ENCODE measurements at places on chromosomes 1 and 21. TPM values are rescaled to one million over a fixed set of nuclear protein-coding genes. Genes with fewer than 3 reads are reported as not detected.

DNA sequence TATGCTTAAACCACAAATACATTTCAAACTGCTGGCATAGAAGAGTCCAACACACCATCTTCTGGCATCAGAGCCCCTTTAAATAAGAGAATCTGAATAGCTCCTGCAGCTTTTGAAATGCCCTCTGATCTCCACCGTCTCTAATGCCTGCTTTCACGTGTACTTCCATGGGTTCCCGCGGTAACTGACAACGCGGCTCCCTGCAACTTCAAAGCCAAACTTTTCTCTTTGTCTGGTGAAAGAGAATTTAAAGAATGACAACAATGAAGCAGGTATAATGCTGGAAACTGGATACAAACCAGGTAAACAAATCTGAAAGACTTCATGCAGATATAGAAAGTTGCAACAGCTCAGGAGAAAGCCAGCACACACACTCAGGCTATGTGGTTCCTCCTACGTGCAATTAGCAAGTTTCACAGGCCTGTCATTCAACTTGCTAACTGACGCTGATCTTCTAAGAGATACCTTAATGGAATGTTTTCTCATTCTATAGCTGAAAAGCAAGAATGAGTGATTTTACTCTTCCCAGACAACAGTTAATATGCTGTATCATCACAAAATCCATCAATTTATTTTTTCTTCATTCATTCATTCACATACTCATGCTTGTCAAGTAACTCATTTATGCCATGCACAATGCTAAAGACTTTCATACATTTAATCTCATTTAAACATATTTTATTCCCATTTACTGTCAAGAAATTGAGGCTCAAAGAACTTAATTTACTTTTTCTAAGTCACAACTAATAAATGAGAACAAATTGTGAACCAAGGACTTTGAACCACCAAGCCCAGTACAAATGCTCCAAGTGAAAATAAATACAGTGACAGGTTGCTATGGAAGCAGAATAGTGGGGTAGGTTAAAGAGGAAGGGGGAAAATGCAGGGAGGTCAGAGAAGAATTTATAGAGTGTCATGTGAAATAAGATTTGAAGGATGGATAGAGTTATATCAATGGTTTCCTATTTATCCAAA, 202.7 kb upstream of the SNX7 start:
- H3K36me3 ChIP-seq = no peaks in the 10 kb centered on the region
- no peak for DNase-seq
- no peaks in the 10 kb centered on the region for H3K27me3 ChIP-seq
- no peak overlapping the region for H3K4me3 ChIP-seq
- no peak overlapping the region for H3K27ac ChIP-seq

Gene SPRR1B
- not detected for total RNA-seq

Gene SAMSN1
- 41.1 TPM for total RNA-seq

Gene GDAP2
- 19.9 TPM for total RNA-seq

DNA sequence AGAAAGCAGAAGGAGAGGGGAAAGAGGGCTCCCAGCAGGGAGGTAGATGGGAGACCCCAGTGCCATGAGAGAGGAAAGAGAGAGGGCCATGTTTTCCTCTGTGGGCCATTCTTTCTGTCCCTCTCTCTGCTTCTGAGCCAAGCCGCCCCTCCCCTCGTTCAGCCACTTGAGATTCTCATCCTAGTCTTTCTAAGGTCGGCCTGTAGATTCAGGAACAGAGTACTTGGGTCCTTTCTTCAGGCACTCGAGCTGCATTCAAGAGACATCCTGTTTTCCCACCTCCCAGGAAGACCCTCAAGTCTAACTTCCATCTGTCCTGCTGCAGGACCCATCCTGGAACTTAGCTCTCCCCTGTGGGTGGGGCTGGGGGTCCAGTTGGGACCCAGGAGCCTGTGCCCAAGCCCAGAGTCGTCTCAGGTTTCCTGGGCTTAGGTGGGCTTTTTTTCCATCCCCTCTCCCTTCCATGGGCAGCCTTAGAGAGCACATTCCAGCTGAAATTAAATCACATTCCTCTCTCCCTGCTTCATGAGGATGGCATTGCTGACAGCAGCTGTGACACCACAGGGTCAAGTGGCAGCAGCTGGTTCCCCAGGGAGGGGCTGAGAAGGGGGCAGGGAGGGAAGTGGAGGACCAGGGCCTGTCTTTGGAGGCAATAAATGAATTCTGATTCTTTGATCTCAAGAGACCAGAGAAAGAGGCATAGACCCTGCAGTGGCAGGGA, 13.0 kb downstream of the NES start:
- H3K27ac ChIP-seq = no peak overlapping the region
- no peaks in the 10 kb centered on the region for H3K27me3 ChIP-seq
- no peak overlapping the region for H3K4me3 ChIP-seq
- no peaks in the 10 kb centered on the region for H3K36me3 ChIP-seq

- H3K4me3 ChIP-seq = peak overlapping the region; percentile 100
- peaks cover 35% of the 10 kb centered on the region for H3K4me1 ChIP-seq
- peaks cover 57% of the 10 kb centered on the region for H3K36me3 ChIP-seq
- peak; percentile 58 for DNase-seq
- H3K27me3 ChIP-seq = no peaks in the 10 kb centered on the region
These were observed 701 bp upstream of the MUTYH start for GRCh38 chr1:45340816-45341466.

- H3K36me3 ChIP-seq = peaks cover 8% of the 10 kb centered on the region
- H3K27ac ChIP-seq = peak overlapping the region; percentile 64
- peak overlapping the region; percentile 80 for H3K4me3 ChIP-seq
- peak; percentile 67 for DNase-seq
These were observed 52.4 kb upstream of the H6PD start for GRCh38 chr1:9181990-9182783.

DNA sequence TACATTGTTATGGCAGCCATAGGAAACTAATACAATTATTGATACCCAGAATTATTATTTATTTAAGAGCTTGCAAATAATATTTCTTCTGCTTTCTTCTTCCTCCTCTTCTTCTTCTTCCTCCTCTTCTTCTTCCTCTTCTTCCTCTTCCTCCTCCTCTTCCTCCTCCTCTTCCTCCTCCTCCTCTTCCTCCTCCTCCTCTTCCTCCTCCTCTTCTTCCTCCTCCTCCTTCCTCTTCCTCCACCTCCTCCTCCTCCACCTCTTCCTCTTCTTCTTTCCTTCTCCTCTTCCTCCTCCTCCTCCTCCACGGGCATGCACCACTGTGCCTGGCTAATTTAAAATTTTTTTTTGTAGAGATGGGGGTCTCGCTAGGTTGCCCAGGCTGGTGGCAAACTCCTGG, 95.6 kb upstream of the BCAR3 start:
- DNase-seq = no peak
- no peaks in the 10 kb centered on the region for H3K4me1 ChIP-seq
- H3K27ac ChIP-seq = no peak overlapping the region
- no peaks in the 10 kb centered on the region for H3K36me3 ChIP-seq
- H3K4me3 ChIP-seq = no peak overlapping the region

Gene LCE1A
- not detected for total RNA-seq

GRCh38 chr1:21579791-21580190, 70.6 kb downstream of the ALPL start:
- H3K27me3 ChIP-seq = peaks cover 2% of the 10 kb centered on the region

GRCh38 chr1:31234123-31234708, 5.5 kb downstream of the NKAIN1 start:
- no peak overlapping the region for H3K4me3 ChIP-seq
- DNase-seq = no peak
- H3K4me1 ChIP-seq = peaks cover 6% of the 10 kb centered on the region
- peaks cover 25% of the 10 kb centered on the region for H3K27me3 ChIP-seq

Gene HJV
- not detected for total RNA-seq

Gene LMX1A
- total RNA-seq = not detected

DNA sequence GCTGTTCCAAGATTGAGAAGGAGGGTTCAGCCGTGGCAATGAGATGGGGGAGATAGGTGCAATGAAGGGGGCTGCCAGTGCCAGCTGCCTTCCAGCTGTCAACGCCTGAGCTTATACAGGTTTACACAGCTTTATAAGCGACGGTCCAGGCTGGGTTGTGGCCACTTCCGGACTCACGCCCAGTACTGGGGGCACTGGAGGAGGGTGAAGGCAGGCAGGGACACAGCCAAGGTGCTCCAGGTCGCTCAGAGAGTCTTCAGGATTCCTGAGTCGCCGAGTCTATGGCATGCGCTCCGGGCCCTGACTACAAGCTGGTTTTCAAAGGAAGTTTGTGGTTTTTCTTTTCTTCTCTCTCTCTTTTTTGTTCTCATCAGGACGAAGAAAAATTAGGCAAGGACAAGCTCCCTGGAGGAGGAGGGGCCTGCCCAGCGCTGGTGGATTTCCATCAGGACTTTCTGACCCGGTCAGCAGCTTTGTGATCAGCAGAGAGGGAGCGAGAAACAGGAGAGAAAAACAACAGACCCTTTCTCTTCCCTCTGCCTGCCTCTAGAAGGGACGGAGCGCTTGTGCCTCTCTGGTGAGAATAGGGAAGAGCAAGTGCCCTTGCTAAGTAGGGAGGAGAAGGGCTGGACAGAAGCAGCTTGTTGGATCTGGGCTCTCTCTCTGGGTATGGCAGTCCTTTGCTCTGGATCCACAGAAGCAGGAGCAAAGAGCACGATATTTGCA, at the start of gene MINDY1:
Gene MINDY1 (minus strand): TSS at position 576 of the 726 bp plus-strand sequence. CDS start 4,285 bp downstream, outside the sequence.
- no peaks in the 10 kb centered on the region for H3K27me3 ChIP-seq
- H3K4me1 ChIP-seq = peaks cover 66% of the 10 kb centered on the region
- peak; percentile 65 for DNase-seq
- H3K27ac ChIP-seq = peak within 1 kb of the TSS; percentile 99

Gene PLD5
- total RNA-seq = not detected

Gene GUCA2B
- not detected for total RNA-seq

DNA sequence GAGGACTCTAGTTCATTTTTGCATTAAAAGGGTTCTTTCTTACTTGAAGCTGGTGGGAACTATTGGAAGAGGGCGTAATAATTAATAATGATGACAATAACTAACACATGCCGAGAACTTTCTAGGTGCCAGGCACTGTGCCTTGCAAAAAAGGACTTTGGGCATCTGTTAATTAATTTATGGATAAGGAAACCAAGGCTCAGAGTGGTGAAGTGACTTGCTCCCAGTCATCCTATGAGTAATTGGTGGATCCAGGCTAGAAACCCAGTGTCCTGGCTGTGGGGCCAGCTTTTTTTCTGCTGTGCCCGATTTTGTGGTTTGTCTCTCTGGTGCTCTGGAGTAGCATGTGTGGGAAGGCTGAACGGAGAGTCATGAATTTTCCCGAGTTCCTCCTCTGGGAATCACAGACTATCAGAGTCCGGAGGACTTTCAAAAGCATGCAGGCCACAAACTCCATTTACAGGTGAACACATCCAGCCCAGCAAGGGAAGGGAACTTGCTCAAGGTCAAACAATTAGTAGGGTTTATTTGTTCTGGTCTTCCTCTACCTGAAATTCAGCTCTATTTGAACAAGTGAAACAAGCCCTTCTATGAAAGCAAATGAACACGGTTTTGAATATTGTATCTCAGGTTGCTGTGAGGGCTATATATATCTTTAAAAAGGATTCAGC, 23.4 kb downstream of the ROR1 start:
- no peak overlapping the region for H3K27ac ChIP-seq
- H3K4me3 ChIP-seq = no peak overlapping the region
- H3K27me3 ChIP-seq = no peaks in the 10 kb centered on the region

- no peak for DNase-seq
- no peaks in the 10 kb centered on the region for H3K27me3 ChIP-seq
- H3K4me1 ChIP-seq = no peaks in the 10 kb centered on the region
- no peak overlapping the region for H3K27ac ChIP-seq
- H3K36me3 ChIP-seq = no peaks in the 10 kb centered on the region
These were observed 431.4 kb downstream of the NEGR1 start for GRCh38 chr1:71850936-71851335.

GRCh38 chr1:28163496-28164161, 12.9 kb downstream of the PTAFR start:
- DNase-seq = no peak
- H3K27me3 ChIP-seq = peaks cover 17% of the 10 kb centered on the region

Gene SYNC
- not detected for total RNA-seq

Gene BMP8B
- 0.12 TPM for total RNA-seq

GRCh38 chr1:226949401-226949800, 9.3 kb downstream of the COQ8A start:
- H3K27me3 ChIP-seq = no peaks in the 10 kb centered on the region
- H3K4me1 ChIP-seq = peaks cover 11% of the 10 kb centered on the region
- no peaks in the 10 kb centered on the region for H3K36me3 ChIP-seq
- no peak overlapping the region for H3K27ac ChIP-seq
- no peak overlapping the region for H3K4me3 ChIP-seq

Gene SERBP1
- total RNA-seq = 537 TPM

- H3K27ac ChIP-seq = peak within 1 kb of the TSS; percentile 98
- peak; percentile 90 for DNase-seq
- peak within 1 kb of the TSS; percentile 85 for H3K4me3 ChIP-seq
- no peaks in the 10 kb centered on the region for H3K27me3 ChIP-seq
- peaks cover 64% of the 10 kb centered on the region for H3K4me1 ChIP-seq
- peaks cover 14% of the 10 kb centered on the region for H3K36me3 ChIP-seq
These were observed at the start of gene PTPN22 for GRCh38 chr1:113871597-113872113. Gene PTPN22 (minus strand): TSS chr1:113871712.

DNA sequence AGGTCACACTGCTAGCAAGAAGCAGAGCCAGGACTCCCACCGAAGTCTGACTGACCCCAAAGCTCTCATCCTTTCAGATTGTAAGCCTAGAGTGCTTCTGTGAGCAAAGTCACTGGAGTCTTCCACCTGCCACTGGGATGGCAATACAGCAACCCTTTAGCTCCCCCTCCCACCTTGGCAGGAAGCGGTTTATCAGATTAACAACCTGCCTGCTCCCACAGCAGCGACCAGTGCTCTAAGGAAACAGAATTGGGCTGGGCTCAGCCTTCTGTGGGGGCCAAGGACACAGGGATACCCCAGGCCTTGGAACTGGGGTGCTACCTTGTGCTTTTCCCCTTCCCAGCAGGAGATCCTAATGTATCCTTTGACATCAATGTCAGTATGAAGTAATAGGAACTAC, 76.0 kb downstream of the GFI1 start:
- H3K4me1 ChIP-seq = peaks cover 31% of the 10 kb centered on the region
- no peak overlapping the region for H3K27ac ChIP-seq
- no peaks in the 10 kb centered on the region for H3K27me3 ChIP-seq
- peak; percentile 60 for DNase-seq
- H3K4me3 ChIP-seq = no peak overlapping the region

Gene ALX3
- not detected for total RNA-seq

GRCh38 chr1:92118826-92119225, 38.7 kb downstream of the BTBD8 start:
- H3K27ac ChIP-seq = no peak overlapping the region
- no peaks in the 10 kb centered on the region for H3K36me3 ChIP-seq
- no peak overlapping the region for H3K4me3 ChIP-seq
- no peaks in the 10 kb centered on the region for H3K27me3 ChIP-seq
- no peak for DNase-seq

GRCh38 chr1:46148318-46148717, 15.9 kb upstream of the PIK3R3 start:
- no peak for DNase-seq
- H3K27ac ChIP-seq = no peak overlapping the region
- no peak overlapping the region for H3K4me3 ChIP-seq
- no peaks in the 10 kb centered on the region for H3K36me3 ChIP-seq

GRCh38 chr21:38793926-38794713, 11.6 kb upstream of the ETS2 start:
- H3K27ac ChIP-seq = no peak overlapping the region
- no peak for DNase-seq
- no peaks in the 10 kb centered on the region for H3K36me3 ChIP-seq
- no peaks in the 10 kb centered on the region for H3K27me3 ChIP-seq

- peaks cover 11% of the 10 kb centered on the region for H3K36me3 ChIP-seq
- no peaks in the 10 kb centered on the region for H3K27me3 ChIP-seq
- no peak for DNase-seq
- H3K4me3 ChIP-seq = no peak overlapping the region
- no peak overlapping the region for H3K27ac ChIP-seq
These were observed 2.9 kb downstream of the TATDN3 start for GRCh38 chr1:212794561-212795014.

Gene CFAP57
- 0.12 TPM for total RNA-seq

Gene OR6N1
- not detected for total RNA-seq

Data from activated naive CD4-positive, alpha-beta T cell treated with anti-CD3 and anti-CD28 coated beads for 36 hours (primary cell).